H7 (cell line): ENCODE measurements at places on chromosomes 6 and 20. TPM values are rescaled to one million over a fixed set of nuclear protein-coding genes. Genes with fewer than 3 reads are reported as not detected.

DNA sequence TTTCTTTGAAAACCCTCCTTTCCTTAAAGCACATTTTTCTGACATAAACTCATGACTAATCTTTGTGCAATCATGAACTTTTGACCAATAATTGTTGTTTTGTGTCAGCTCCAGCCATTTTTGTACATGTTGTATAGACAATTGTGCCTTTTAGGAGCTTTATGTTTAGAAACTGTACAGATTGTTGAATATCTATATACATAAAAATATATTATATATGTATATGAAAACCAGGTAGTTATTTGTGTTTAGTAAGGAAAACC, 125.7 kb upstream of the EDN1 start:
- DNase-seq = no peak

DNA sequence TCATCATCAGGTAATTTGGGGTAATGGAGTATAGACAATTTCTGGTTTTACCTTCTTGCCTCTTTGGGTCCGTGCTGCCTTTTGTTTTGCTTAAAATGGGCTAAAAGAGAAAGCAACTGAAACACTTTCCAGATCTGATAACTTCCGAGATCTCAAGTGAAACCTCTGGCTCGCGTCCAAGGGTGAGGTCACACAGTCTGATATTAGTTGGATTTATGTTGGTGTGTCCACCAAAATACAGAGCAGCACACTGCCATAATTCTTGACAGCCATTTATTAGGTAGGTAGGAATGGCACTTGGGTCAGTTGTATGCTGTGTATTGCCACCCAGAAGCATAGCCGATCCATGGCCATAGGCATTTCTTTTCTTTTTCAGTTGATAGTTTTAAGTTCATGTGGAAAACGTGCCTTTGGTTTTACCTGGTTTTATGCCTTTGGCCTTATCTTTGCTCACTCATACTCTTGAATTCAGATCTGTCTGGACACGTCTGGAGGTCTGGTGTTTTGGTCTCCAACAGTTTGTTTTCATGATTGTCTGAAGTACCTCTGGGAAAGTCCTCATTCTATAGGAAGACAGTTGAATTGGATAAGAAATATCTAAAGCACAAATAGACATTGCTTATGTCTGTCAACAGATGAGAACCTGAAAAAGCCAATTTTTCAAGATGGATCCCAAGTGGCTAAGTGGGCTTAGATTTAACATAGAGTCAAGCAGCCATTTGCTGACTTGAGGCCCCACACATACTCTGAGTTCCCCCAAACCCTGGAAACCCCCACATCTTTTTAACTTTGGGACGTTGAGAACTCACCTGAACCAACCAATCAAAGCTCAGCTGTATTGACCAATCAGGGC, 320.8 kb downstream of the SOX4 start:
- DNase-seq = no peak

GRCh38 chr6:43713643-43714310, 26.2 kb upstream of the MRPS18A start:
- DNase-seq = peak; percentile 29

RHAG gene
- 0.07 TPM in 1 of 2 replicates, not detected in the other for total RNA-seq
